Activated CD8-positive, alpha-beta T cell treated with anti-CD3 and anti-CD28 coated beads, Interleukin-2, amount 10 ng/mL, durations not matched to agents 7 days and 5 days (primary cell): ENCODE measurements at places on chromosomes 12 and 14. TPM values are rescaled to one million over a fixed set of nuclear protein-coding genes. Genes with fewer than 3 reads are reported as not detected.

GRCh38 chr12:56766535-56766934, 3.4 kb downstream of the HSD17B6 start:
- DNase-seq = no peak

DNA sequence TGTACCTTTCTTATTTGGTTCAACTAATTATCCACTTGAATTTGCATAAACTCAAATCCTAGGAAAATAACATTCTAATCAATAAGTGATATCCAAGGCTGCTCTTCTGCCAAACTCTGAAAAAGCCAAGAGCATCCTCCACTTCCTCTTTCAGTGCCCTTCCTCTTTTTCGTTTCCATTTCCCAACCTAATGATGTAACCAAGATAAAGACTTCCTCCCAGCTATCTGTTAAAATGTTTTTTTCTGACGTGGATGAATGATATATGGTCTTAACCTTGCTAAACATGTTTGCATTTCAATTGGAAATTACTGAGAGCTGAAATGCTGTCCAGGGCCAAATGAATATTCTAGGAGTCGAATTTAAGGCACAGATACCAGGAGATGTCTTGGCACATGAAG, 459.5 kb upstream of the PDE3A start:
- DNase-seq = no peak

GRCh38 chr14:105275267-105275946, 25.4 kb downstream of the BRF1 start:
- no peak for DNase-seq

GRCh38 chr12:64733857-64734256, 25.3 kb downstream of the GNS start:
- no peak for DNase-seq

The GEMIN2 gene
- total RNA-seq = 26.7 TPM

The TAS2R13 gene
- 1.0 TPM for total RNA-seq

GRCh38 chr14:90671382-90672234, 144.6 kb downstream of the TTC7B start:
- no peak for DNase-seq

GRCh38 chr14:93072659-93073357, 42.9 kb downstream of the ITPK1 start:
- DNase-seq = no peak

- no peak for DNase-seq
Observed at GRCh38 chr12:123659996-123660727, 10.8 kb upstream of the TCTN2 start.

The TAS2R46 gene
- total RNA-seq = 1.5 TPM

The MYH7 gene
- total RNA-seq = not detected

The VTI1B gene
- total RNA-seq = 69.6 TPM
